DMS 273 treated with DMSO at 0.1 percent for 48 hours (cell line): ENCODE measurements at places on chromosomes 16 and 17.

DNA sequence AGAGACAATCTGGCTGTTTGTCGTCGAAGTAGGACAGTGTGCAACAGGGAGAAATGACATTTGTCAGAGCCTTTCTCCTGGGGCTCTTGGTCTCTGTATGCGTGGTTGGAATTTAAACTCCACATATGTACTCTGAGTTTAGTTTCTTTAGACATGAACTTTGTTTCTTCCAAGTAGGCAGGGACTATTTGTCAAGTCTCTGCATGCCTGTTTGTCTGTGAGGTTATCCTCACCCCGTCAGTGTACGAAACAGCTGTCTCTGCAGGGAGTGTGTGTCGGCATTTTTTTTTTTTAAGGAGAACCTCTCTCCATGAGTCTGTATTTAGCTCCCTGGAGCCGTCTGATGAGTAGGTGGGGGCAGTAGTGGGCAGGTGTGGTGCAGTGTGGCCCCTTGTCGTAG is 29.7 kb downstream of the NDEL1 start:
- no peak for DNase-seq

DNA sequence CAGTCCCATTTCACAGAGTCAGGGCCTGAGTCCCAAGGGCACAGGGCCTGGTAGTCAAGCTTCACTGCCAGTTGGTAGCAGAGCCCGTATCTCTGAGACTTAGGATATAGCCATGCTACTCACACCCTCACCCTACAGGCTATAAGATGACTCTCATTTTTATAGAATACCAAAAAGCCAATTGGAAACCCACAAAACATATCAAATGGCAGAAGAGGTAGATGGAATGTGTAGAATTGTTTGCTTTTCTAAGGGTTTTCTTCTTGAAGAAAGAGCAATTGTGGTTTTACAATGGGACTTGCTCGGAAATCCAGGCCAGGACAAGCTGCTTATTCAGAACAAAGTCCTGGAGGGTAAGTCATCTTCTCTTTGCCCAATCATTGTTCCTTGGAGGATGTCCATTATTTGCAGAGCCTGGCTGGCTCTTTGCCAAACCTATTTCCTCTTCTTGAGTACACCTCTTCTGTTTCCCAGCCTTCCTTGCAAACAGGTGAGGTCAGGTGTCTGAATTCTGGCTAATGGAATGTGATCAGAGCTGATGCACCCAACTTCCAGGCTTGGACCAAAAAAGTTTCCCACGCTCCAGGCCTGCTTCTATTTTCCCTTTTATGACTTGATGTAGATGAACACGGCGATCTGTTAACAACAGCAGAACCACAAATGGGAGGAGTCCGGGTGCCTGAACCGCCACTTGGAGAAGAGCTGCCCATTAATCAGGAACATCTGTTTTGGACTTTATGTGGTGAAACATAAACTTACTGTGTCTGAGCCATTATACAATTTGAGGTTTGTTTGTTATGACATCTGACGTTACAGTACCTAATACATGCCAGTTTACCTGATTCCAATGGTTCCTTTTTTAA is 16.9 kb upstream of the CCL22 start:
- DNase-seq = no peak

GRCh38 chr17:82175951-82176350 is 36.7 kb downstream of the CCDC57 start:
- no peak for DNase-seq

DNA sequence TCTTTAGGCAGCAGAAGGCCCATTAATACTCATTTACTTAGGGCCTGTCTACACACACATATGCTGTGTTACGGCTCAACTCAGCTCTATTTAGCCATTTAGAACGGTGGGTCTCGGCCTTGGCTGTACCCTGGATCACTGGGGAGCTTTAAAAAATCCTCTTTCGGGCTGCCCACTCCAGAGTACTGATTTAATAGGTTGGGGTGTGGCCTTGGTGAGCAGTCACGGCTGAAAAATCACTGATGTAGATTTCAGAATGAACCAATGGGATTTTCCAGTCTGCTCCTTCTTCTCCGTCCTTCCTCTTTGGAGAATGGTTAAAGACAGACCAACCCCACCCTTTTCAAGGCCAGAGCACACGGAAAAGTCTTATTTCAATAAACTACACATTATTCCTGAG is 223.5 kb downstream of the CCDC182 start:
- peak; percentile 47 for DNase-seq

DNA sequence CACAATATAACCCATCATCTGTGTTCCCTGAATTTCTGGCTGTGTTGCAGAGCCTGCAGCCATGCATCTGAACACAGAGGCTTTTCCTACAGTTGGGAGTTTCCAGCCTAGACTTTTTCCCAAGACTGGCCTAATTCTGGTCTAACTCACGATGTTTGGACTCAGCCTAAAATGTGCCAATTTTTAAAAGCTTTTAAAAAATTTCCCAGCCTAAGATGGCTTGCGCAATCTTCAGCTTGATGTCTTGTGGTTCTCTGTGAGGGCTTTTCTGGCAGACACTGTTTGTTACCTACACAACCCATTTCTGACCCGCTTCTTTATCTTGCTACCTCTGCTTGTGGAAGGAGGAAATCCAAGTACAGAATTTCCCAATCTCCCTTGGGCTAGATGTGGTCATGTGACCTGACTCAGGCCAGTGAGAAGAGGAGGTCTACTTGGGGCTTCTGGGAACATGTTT is 72.7 kb upstream of the GAS7 start:
- DNase-seq = no peak

DNA sequence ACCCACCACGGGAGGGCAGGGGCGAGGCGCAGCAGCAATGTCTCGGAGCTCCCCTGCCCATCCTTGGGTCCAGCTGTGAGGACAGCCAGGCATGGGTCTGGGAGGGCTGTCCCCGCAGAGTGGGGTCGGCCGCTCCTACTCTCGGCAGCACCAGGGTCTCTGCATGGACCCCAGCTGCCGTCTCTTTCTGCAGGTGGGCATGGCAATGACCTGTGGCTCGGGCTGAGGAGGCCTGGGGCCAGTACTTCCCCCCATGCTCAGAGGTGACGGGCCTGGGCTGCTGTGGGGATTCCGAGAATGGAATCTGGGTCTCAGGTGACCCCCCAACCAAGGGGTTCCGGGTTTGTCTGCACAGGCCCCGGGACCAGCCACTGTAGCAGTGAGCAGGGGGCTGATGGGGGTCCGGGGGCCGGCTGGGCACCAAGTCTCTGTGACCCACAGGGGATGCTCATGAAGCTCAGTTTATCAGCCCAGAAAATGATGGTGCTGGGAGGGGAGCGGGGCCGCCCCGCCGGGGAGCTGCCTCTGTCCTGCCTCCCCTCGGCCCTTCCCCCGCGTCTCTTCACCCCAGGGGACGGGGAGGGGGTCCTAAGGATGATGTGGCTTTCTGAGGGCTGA is 23.5 kb downstream of the CACNA1H start:
- no peak for DNase-seq

GRCh38 chr17:57468932-57469775 is 212.8 kb downstream of the MSI2 start:
- no peak for DNase-seq

GRCh38 chr16:14071576-14072271 is 605 bp downstream of the MRTFB start:
- DNase-seq = no peak

- no peak for DNase-seq
Measured at GRCh38 chr16:77273-77806, 685 bp upstream of the MPG start.

GRCh38 chr16:50297301-50298074 is 31.1 kb downstream of the ADCY7 start:
- DNase-seq = peak; percentile 96

- peak; percentile 76 for DNase-seq
Measured at GRCh38 chr17:50200457-50201275, 765 bp downstream of the COL1A1 start.

- DNase-seq = no peak
Measured at GRCh38 chr17:28240688-28241340, 78.2 kb upstream of the TMEM97 start.

DNA sequence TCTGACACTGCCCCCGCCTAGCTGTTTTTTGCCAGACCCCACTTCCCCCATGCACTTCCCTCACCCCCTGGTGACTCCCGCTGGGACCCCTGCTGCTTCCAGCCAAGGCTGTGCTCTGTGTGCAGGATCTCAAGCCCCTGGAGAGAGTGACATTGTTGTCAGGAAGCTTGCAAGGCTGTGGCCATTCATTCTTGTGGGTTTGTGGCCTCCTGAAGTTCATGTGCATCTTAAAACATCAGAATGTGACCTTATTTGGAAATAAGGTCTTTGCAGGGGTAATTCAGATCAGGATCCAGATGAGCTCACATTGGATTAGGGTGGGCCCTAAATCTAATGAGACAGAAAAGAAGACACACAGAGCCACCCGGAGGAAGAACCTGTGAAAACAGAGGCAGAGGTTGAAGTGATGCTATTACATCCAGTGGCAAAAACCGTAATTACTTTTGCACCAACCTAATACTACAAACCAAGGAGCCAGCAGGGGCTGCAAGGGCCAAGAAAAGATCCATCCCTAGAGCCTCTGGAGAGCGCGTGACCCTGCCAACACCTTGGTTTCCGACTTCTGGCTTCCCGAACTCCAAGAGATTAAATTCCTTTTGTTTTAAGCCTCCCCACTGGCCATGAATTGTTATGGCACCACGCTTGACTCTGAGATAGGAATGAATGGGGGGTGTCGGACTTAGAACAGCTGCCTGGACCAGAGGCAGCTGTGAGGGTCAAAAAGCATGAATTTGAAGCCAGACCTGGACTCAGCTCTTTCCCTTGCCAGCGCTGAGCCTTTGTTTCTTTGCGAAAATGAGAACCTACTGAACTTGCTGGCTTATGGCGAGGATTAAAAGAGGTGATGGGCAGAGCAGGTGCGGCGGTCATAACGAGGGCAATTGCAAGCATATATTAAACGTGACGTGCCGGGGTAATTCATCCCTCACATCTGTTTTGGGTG is 75.5 kb downstream of the BMERB1 start:
- no peak for DNase-seq

DNA sequence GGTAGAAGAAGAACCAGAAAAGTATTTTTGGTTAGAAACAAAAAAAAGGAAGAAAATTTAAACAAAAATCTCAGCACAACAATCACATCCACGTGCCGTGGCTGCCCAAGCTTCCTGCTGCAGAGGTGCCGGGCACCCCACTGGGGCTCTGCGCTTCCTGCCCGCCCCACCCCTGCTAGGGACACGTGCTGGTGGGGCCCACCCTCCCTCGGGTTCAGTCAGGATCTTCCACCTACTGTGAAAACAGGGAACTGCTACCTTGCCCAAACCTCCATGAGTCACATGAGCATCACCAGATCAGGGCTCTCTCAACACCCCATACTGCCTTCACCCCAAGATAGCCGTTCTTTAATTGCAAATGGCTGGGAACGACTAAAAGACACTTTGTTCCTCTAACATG is 24.4 kb upstream of the CYTH1 start:
- no peak for DNase-seq

DNA sequence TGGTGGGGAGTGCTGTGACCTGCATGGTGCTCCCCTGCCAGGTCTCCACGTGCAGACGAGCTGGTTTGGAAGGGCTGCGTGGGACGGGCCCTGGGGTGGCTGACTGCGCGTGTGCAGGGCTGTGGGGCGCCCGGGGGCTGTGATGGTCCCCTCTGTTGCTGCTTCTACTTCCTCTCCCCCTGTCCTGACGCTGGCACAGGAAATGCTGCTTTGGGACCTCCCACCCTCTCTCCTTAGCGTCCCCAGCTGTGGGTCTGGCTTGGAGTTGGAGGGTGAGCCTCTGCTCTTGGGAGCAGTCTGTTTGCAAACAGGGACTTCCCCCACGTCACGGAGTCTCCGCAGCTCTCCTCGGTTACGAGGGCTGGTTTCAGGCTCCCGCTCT is 35.2 kb downstream of the TSC2 start:
- no peak for DNase-seq

- DNase-seq = no peak
Measured at GRCh38 chr16:68403704-68404103, 44.6 kb downstream of the SMPD3 start.

DNA sequence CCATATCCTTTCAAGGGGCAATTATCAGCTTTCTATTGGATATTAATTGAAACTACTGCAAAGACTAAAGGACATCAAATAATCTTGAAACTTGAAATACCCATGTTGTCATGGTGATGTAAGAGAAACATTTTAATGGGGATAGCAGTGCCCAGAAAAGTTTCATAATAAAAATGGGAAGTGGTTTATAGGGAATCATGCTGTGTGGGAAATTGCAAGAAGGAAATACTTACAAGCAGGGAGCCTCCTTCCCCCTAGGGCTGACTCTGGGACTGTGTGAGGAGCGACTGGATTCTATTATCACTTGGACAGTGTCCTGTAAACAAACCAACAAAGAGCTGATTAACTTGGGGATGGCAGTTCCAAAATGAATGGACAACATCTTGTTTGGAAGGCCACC is 1393.1 kb upstream of the GOT2 start:
- DNase-seq = no peak

DNA sequence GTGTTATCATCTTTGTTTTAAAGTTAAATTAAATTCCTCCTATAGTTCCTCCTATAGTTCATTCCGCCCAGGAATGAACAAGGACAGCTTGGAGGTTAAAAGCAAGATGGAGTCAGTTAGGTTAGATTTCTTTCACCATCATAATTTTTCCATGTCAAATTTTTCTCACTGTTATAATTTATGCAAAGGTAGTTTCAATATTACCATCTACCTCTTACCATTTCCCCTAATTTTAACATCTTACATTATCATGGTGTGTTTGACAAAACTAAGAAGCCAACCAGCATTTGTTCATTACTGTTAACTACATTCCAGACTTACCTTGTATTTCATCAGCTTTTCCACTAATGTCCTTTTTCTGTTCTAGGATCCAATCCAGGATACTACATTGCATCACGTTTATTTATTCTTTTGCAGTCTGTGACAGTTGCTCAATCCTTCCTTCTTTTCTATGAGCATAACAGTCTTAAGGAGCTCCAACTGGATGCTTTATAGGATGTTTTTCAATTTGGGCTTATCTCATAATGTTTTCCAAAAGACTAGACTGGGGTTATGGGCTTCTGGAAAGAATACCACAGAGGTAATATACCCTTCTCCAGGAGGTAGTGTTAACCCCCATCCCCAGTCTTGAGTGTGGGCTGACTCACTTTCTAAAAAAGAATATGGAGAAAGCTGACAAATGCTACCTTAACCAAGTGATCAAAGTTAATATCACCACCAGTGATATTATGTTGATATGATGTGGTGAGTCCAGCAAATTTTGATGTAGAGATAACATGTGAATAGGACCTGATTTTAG is 158.5 kb downstream of the PPM1E start:
- DNase-seq = no peak

DNA sequence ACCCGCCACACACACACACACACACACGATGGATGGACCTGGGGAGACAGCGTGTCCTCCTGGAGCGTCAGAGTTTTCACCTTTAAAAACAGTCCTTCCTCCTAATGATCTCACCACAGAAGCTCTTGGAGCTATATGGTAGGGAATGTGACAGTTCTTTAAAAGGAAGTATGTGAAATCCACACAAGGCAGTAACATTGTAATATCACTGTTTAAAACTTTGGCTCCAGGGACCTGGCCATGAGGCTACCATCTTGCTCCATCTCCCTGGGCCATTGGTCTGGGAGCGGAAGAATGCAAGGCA is 302.4 kb downstream of the SOX9 start:
- DNase-seq = no peak

DNA sequence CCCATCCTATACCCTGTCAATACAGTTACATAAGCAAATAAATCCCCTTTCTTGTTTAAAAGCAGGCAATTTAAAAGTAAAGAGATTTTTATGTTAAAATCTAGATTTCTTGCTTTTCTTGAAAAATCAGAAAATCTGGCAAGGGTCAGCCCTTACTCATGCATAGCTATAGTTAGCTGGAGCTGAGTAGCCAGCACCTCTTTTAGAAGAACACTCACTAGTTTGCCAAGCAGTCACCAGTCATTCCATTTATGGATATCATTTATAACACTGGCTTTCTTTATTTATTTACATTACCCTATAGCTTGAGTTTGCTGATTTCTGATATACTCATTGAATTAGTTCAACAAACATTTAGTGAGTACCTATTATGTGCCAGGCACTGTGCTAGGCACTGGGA is 45.7 kb downstream of the NXPH3 start:
- no peak for DNase-seq
